IPS DF 6.9 (cell line): ENCODE measurements at places on chromosomes 5 and 9.

- no peak for DNase-seq
Observed at GRCh38 chr9:125189011-125189360, 617 bp downstream of the PPP6C start.

GRCh38 chr5:73998489-73998888 is 372.5 kb downstream of the ARHGEF28 start:
- DNase-seq, result no peak

DNA sequence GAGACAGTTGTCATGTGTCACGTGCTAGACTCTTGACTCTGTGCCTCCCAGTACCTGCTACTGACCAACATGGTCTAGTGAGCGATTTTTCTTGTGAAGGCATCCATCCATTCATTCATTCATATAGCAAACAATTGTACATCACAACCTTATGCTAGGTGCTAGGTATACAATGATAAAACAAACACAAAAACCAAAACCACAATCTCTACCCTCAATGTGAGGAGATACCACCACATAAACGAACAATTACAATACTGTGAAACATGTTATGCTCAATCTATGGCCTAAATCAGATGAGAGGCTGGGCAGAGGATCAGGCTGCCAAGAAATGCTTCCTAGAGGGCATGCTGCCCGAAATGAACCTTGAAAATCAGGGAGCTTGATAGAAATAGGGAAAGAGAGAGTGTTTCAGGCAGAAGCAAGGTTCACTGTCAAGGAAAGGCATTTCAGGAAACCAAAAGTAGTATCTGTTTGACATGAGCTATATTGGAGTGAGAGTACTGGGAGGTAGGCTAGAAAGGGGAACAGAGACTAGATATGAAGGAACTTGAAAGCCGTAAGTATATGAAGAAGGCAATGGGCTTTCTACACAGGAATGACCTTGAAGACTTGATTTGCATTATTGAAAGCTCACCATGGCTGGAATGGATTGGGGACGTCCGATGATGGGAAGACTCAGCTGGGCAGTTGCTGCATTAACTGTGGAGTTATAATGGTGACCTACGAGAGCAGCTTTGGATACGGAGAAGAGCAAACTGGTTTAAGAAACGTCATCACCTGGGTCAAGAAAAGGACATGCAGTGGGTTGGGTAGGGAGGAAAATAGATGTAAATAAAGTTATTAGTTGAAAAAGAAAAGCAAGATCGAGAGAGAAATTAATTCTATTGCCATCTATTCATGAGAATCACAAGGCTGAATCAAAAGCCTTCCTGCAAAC is 90.1 kb downstream of the THBS4 start:
- no peak for DNase-seq

DNA sequence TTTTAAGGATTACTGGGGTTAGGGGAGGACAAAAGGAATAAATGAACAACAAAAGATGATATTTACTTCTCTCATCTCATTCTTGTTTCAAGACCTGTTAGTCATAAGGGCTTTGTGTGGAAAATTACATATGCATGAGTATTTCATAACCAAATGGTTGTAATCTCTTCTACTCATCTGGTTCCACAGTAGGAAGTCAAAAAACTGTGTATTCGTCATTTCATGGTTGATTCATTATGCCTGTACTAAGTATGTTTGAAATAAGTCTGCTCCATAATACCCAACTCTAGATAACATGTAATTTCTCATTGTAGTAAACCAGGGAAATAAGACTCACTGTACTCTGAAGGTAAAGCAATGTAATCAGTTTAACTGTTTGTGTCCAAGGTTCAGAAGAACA is 212.9 kb downstream of the ARRDC3 start:
- DNase-seq, result no peak

- no peak for DNase-seq
Observed at GRCh38 chr5:24059006-24059405, 551.6 kb downstream of the PRDM9 start.

GRCh38 chr5:142290577-142291299 is 34.1 kb downstream of the SPRY4 start:
- no peak for DNase-seq

DNA sequence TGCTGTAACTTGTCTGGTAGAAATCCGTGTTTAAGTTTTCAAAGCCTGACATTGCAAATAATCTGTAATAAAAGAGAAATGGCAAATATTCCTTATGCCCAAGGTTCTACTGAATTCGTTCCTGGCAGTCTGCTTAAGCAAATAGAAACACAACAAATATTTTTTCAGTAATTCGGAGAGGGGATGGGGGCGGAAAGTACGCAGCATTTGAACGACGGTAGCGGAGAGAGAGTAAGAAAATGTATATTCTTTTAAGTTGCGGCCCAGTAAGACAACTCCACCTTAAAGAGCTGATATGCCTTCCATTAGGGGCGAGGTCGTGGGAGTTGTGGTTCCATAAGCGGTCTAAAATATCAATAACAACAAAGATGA is 569 bp downstream of the YIPF5 start:
- DNase-seq, result no peak

- no peak for DNase-seq
Observed at GRCh38 chr5:109844148-109844547, 154.4 kb downstream of the MAN2A1 start.

- DNase-seq, result no peak
Observed at GRCh38 chr5:160173-160510, 31.2 kb upstream of the LRRC14B start.

GRCh38 chr5:149537374-149537975 is 13.8 kb downstream of the CSNK1A1 start:
- DNase-seq, result no peak

- DNase-seq, result no peak
Observed at GRCh38 chr5:130514984-130515690, 610.9 kb downstream of the CHSY3 start.

- no peak for DNase-seq
Observed at GRCh38 chr5:59674763-59675162, 218.8 kb downstream of the PDE4D start.

DNA sequence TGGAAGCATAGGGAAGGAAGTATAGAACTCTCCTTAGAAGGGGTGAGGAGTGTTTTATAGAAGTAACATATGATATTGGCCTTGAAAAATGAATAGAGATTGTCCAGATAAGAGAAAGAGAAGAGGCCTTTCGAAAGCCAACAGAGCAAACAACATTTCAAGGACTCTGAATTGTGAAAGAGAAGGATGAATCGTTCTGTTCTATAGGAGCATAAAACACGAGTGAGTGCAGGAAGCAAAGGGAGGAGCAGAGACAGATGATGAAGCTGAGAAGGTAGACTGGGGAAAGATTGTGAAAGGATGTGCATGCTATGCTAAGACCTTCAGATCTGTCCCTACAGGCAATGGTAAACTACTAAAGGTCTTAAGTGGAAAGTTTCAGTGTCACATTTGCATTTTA is 271.0 kb downstream of the TMEM161B start:
- DNase-seq, result no peak

DNA sequence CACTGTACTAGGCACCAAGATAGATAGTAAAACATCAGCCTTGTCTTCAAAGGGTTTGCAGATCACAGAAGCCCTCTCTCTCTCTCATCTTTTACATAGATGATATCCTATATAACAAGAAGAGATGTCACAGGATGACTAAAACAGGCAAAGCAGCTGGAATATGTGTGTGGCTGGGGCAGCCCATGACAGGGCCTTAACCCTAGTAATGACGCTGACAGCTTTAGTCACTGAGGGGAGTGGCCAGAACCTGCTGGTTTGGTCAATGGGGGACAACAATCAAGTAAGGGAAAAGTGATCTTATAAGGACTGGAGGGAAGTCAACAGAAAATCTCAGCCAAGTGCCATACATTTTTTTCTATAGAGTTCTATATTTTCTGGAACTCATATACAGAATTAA is 41.9 kb upstream of the RIC1 start:
- no peak for DNase-seq

GRCh38 chr5:141241496-141241895 is 3.7 kb upstream of the PCDHB15 start:
- DNase-seq, result no peak

DNA sequence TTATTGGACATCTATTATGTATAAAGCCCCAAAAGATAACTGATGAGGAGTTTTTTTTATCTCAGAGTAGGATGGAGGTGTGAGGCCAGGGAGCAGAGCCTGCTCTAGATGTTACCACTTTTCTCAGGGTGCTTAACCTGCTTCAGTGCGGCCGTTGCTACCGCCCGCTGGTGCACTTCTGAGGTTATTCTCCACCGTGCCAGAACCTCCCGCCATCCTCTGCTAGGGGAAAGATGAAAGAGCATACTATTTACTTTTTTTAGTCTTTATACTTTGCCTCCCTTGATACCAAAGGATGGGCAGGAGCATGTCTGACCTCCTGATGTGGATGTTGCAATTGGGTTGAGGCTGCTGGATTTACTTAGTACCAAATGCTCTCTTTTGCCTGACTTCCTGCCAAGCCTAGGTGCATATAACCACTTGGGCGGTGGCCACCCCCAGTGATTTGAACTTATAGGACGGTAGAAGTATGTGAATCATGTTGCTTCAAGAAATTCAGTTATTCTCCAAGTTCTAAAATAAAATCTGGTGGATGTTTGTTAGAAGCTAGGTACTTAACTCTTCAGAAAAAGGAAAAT is 71.1 kb upstream of the HSPB3 start:
- no peak for DNase-seq

DNA sequence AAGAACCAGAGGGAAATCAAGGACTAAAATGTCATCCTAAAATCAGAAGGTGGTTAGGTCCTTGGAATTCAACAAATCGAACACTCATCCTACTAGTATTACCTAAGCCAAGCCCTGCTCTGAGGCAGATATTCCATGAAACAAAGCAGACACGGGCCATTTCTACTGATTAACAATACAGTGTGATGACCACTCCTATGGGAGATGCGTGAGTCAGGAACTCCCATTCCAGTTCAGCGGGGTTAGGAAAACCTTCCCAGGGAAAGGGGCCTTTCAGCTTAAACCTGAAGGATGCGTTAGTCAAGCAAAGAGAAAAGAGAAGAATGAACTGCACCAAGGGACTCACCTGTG is 117.8 kb upstream of the LHFPL2 start:
- DNase-seq, result no peak

DNA sequence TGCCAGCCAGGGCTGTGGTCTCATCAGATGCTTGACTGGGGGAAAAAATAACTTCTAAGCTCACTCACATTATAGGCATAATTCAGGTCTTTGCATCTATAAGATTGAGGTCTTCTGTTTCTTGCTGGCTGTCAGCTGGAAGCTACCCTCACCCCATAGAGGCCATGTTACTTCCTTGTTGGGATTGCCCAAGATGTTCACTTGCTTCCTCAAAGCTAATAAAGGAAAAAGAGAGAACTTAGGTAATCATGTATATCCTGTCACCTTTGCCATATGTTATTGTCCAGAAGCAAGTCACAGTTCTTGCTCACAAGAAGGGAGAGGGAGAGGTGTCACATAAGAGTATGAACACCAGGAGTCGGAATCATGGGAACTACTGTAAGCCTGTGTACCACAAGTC is 38.7 kb upstream of the ANKRD34B start:
- DNase-seq, result no peak

GRCh38 chr9:120830151-120830550 is 12.6 kb downstream of the PSMD5 start:
- DNase-seq, result no peak

DNA sequence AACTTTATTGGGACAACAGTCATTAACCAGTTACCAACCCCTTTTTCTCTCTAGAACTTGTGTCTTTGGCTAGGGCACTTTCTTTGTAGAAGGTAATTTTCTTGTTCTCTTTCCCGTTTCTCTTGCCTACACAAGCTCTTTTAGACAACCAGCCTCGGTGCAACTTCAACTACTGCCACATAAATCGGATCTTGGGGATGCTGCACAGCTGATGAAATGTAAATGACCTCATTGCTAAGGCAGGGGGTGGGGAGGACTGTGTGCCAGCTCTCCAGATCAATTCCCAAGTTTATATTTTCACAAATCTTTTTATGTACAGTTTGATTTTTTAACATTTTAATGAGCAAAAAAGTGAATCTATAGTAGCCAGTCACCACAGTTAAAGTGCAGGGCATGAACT is 157.6 kb downstream of the DENND1A start:
- DNase-seq, result no peak

GRCh38 chr5:1468629-1469527 is 23.6 kb upstream of the SLC6A3 start:
- no peak for DNase-seq

GRCh38 chr5:98321361-98321760 is 452.1 kb upstream of the RGMB start:
- no peak for DNase-seq

DNA sequence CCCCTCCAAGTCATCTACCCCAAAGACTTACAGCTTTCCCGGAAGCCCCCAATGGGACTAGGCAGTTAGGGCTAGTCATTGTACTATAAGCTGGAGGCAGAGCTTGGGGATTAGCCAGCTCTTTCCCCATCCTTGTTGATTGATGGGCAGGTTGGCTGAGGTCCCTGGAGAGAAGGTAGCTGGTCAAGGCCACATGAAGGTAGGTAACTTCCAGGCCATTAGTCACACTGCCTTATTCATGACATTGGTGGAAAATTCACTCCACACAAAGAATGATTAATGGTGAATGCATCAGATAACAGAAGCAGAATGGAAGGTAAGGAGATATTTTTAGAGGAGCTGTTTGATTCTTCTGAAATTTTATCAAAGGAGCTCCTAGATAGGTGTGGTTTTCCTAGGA is 49.5 kb upstream of the TGFBR1 start:
- no peak for DNase-seq

- no peak for DNase-seq
Observed at GRCh38 chr5:4636378-4636777, 503.8 kb upstream of the ADAMTS16 start.

DNA sequence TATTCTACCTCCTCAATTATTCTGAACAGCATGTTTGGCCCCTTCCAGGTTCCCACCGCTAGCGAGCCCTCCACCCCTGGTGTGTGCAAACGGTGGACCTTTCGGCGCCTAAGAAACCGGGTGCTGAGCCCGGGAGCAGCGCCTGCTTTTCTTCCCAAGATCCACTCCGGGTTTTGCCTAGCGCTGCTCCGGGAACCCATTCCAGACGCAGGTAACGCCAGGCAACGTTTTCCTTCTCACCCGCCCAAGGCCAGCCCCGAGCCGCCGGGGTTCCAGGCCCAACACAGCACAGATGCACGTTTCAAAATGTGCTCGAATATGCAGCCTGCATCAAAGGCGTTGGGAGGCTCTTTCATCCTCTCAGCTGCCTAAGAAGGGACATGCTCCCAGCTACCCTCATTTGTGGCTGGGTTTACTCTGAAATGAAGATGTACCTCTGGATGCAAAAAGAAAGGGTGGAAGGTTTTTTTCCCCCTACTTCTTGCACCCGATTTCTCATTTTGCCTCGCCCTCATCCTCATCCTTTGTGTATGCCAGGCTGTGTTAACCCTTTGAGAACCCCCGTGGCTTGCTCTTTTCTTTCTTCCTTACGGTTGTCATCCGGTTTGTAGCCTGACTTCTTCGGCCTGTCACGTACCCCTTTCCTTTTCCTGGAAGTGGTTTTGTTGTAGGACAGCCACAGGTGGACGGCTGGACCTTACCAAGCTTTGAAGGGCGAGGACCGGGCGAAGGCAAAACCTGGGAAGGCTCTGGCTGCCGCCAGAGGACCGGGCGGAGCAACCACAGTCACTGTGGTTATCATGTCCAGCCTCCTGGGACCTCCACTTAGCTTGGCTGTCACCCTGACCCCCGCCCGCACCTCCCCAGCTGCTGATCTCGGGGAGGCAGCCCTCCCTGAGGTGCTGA is 226.9 kb downstream of the SMARCA2 start:
- DNase-seq, result peak; percentile 77

GRCh38 chr5:152058267-152058666 is 133.6 kb upstream of the GLRA1 start:
- no peak for DNase-seq

- no peak for DNase-seq
Observed at GRCh38 chr5:23763170-23763569, 255.8 kb downstream of the PRDM9 start.

GRCh38 chr9:133360400-133361393 is 4.3 kb downstream of the SURF2 start:
- no peak for DNase-seq
